ENCODE measurements at places on chromosomes 12 and 14.
A peak's percentile ranks its signal among the peaks of the same experiment; 100 is the strongest.

GRCh38 chr14:74514471-74514941 is 20.9 kb downstream of the ISCA2 start:
- no peak for DNase-seq

- no peak for DNase-seq
These were observed 359.8 kb downstream of the ATP23 start for GRCh38 chr12:58301038-58301729.

DNA sequence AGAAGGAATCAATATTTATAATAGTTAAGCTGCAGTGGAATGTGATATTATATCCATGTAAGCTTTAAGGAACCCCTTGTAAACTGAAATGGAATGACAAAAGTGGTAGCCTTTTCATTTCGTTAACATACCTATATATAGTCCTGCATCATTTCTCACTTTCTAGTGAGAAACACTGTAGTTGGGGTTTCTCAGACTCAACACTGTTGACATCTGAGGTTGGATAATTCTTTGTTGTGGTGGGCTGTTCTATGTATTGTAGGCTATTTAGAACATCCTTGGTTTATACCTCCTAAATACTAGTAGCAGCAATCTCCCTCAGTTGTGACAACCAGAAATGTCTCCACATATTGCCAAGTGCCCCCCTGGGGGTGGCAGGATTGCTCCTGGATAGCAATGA is 79.1 kb downstream of the RAD52 start:
- DNase-seq = no peak

DNA sequence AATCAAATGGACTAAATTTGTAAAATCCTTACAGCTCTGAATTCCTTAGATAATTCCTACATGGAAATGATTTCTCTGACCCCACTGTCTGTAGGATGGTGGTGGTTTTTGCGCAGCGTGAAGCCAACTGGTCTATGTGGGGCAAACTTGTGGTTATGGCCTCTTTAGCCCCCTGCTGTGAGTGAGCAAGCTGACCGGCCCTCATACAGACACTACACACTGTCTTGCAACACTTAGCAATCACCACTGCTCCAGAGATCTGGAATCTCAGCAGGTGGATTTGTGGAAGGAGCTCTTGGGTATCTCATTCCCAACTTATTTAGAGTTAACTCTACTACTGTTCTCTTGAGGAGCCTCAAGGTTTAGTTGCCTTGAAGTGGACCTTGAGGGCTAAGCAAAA is 70.2 kb downstream of the SCN8A start:
- DNase-seq = no peak

GRCh38 chr14:104512061-104512460 is 67.5 kb upstream of the C14orf180 start:
- DNase-seq = no peak

DNA sequence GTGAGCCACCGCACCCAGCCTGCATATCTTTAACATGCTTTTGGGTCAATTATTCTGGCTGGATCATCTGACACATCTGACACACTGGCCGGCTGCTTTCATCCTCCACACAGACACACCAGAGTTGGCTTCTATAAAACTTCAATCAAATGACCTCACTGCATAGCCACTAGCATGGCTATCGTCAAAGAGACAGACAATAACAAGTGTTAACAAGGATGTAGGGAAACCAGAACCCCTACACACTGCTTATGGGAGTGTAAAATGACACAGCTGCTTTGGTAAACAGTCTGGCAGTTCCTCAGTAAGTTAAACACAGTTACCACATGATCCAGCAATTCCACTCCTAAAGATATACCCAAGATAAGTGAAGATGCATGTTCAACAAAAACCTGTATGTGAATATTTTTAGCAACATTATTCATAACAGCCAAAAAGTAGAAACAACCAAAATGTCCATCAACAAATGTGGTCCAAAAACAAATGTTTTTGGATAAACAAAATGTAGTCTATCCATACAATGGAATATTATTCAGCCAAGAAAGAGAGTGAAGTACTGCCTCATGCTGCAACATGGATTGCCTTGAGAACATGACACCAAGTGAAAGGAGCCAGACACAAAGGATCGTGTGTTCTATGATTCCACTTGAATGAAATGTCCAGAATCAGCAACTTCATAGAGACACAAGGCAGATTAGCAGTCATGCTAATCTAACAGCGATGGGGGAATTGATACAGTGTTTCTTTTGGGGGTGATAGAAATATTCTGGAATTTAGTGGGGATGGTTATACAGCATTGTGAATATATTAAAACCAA is 10.1 kb downstream of the KDM2B start:
- DNase-seq = no peak

DNA sequence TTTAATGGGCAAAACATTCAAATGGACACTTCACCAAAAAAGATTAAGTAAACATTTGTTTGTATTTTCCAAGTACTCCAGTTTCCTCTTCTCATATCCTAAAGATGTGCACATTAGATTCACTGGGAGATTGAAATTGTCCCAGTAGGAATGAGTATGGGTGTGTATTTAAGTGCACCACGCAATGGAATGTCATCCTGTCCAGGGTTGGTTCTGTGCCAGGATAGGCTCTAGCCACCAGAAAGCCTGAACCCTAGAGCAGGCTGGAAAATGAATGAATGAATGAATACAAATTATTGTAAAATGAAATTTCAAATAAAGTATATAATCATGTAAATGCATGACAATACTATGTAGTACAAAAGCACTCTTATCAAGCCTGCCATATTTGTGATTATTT is 14.0 kb downstream of the CEP83 start:
- no peak for DNase-seq

GRCh38 chr12:12190087-12190809 is 76.6 kb downstream of the LRP6 start:
- DNase-seq = no peak

- DNase-seq = no peak
These were observed 95.1 kb downstream of the DIO2 start for GRCh38 chr14:80116157-80116556.

DNA sequence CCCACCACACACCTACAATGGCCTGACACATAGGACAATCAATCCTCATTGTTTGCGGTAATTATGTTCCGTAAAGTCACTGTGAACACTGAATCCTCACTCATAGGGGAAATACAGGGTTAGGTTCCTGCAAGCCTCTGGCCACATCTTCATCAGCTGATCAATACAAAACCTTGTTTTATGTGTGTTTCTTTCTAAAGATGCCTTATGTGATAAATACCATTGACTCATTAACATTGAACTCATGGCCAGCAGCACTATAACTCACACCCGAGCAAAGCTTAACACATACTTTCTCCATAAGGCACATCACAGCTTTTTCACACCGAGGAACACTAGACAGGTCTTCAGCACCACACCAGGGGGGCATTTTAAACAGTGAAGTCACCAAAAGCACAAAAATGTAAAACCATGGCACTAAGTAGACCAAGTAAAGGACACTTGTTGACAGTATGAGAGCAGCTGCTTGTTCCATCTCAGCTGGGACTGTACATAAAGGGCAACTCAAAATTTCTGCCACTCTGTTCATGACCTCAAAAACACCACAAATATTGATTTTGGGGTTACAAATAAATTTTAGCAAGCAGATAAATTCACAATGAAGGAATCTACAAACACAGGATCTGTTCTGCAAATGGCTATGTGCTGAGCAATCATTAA is 60.5 kb downstream of the ESR2 start:
- no peak for DNase-seq

DNA sequence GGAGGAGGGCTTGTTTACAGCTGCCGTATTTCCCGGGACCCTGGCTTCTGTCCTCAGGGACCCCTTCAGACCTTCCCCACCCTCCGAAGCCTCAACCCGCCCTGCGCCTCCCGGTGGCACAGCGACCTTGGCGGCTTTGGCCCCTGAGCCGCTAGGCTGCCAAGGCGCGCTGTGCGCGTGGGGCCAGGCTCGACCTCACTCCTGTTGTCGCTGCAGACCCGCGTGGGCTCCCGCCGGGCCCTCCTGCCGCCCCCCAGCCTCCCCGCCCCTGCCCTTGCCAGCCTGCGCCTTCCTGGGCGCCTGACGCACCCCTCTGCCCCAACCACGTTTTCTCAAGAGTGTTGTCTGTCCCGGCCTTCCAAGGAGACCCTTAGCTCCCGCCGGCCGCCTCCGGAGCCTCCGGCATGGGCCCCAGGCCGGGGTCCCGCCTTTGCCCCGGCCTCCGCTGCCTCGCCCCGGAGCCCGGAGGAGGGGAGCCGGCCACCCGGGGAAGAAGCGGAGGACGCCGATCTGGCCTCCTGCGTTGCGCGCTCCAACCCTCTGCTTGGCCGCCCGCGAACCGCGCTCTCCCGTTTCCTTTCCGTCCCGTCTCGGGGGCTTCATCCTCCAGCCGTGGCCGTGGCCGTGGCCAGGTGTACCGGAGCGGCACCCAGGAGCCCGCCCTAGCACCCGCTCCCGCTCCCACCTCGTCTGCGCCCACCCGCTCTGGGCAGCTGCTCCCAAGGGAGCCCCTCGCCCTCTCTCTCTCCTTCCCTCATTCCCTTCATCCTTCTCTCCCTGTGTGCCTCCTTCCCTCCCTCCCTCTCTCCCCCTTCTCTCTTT is 19.9 kb downstream of the PPP2R5C start:
- no peak for DNase-seq

- no peak for DNase-seq
These were observed 108.4 kb downstream of the ESRRB start for GRCh38 chr14:76484355-76484754.

DNA sequence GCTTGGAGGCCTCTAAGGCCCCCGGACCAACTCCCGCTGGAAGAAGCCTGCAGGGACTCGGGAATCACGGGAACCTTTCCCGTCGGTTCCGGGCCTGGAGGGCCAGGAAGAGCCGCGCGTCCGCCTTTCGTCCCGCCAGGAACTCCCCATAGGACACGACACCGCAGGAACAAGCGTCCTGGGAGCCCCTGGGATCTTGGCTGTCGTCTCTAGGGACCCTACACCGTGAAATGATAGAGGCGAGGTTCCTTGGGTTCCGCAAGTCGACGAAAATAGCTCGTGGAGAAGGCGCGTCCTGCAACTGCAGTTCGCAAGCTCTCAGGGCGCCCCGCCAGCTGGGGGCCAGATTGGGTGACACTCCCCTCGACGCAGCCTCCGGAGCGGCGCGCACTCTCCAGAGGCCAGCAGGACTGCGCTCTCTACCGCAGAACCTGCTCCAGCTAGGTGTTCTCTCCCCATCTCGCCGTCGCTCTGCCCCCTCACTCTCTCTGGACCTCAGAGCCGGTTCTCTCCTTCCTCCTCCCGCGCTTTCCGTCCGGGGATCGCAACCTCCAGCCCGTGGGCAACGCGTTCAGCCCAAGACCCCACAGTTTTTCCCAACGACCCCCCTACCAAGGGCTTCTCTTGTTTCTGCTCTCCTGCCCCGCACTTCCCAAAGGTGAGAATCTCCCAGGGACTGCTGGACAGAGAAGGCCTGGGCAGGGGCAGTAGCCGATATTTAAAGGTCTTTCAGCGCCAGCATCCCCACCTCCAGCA is 776 bp downstream of the BMP4 start:
- DNase-seq = no peak

DNA sequence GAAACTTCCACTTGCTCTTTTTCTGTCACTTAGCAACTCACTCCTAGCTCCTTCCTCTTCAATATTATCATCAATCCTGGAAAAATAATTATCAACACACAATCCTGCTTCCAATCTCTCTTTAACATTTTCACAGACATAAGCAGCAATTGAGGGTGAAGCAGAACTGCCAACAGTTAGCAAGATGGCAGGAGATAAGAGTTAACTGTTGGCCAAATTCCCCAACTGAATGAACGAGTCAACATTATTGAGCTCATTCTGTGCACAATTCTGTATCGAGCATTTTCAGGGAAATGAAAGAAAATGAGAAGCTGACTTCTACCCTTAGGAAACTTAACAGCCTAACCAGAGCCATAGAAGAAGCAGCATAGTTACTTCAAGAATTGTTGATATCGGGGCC is 152.0 kb downstream of the KCNA5 start:
- no peak for DNase-seq

GRCh38 chr14:67267576-67268328 is 26.5 kb downstream of the PALS1 start:
- no peak for DNase-seq

DNA sequence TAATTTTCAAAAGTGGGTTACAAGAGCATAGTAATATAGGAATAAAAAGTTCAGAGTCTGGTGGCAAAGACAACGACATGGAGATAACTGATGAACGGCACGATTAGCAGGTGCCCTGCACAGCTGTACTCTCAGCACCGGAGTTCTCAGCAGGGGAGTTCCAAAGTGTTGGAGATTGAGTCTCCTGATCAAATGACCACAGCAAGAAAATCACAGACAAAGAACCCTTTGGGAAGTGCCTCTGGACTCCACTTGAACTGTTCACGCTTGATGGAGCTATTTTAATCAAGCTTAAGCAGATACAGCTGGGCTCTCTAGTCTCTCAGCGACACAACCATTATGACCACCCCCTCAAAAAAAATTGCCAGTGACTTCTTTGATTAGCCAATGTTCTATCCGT is 153.1 kb downstream of the ALG10B start:
- no peak for DNase-seq

GRCh38 chr12:82034769-82035168 is 275.6 kb upstream of the PPFIA2 start:
- no peak for DNase-seq

DNA sequence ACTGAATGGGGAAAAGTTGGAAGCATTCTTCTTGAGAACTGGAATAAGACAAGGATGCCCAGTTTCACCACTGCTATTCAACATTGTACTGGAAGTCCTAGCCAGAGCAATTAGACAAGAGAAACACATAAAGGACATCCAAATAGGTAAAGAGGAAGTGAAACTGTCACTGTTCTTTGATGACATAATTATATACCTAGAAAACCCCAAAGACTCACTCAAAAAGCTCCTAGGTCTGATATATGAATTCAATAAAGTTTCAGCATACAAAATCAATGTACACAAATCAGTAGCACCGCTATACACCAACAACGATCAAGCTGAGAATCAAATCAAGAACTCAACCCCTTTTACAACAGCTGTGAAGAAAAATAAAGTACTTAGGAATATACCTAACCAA is 157.3 kb upstream of the DDHD1 start:
- DNase-seq = no peak

GRCh38 chr14:68843471-68844209 is 50.8 kb upstream of the ZFP36L1 start:
- peak; percentile 16 for DNase-seq

DNA sequence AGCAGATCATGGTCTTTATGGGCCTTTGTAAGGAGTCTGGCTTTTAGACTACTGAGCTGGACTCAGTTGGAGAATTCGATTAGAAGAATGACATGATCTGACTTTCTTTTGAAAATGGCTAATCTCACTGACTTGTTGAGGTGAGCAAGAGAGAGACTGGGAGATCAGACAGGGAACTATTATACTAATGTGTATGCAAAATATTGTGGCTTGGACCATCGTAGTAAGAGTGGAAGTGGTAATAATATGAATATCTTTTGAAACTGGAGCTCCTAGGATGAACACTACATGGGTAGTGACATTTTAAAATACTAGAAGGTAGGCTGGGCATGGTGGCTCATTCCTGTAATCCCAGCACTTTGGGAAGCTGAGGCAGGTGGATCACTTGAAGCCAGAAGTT is 56.2 kb upstream of the CCT2 start:
- DNase-seq = no peak

- DNase-seq = peak; percentile 4
These were observed 70.1 kb downstream of the SLC6A15 start for GRCh38 chr12:84842406-84843013.

Data from NCI-H187 treated with DMSO at 0.1 percent for 48 hours (cell line).